ENCODE measurements at places on chromosomes 7 and 10.

GRCh38 chr10:4909118-4909517 lies 54.1 kb upstream of the AKR1C1 start:
- no peak for DNase-seq

GRCh38 chr10:5600908-5601307 lies 65.5 kb downstream of the ASB13 start:
- DNase-seq, result no peak

GRCh38 chr7:35533902-35534301 lies 161.0 kb downstream of the HERPUD2 start:
- DNase-seq, result no peak

- no peak for DNase-seq
These were observed 119.5 kb upstream of the INSYN2A start for GRCh38 chr10:127315888-127316287.

DNA sequence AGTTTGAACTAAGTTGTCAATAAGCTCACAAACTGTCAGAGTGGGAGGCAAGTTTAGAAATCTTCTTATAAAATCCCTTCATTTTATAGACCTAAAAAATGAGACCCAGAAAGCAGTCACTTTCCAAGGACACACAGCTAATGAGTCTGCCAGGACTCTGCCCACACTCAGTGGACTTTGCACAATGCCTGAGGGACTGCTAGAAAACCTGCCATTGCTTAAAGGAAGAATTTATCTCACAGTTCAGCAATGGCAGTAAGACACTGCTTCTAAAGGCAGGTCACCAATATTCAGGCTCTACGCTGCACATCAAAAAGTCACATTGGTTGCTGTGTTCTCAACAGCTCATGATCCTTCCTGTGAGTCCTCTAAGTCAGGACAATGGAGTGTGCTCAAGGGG lies 698.1 kb downstream of the GRID1 start:
- no peak for DNase-seq

GRCh38 chr7:140269004-140269638 lies 92.3 kb upstream of the KDM7A start:
- no peak for DNase-seq

All from omental fat pad (tissue), 4 donors.